BE2C (cell line): ENCODE measurements at places on chromosomes 3 and 15.
A peak's percentile ranks its signal among the peaks of the same experiment; 100 is the strongest.

DNA sequence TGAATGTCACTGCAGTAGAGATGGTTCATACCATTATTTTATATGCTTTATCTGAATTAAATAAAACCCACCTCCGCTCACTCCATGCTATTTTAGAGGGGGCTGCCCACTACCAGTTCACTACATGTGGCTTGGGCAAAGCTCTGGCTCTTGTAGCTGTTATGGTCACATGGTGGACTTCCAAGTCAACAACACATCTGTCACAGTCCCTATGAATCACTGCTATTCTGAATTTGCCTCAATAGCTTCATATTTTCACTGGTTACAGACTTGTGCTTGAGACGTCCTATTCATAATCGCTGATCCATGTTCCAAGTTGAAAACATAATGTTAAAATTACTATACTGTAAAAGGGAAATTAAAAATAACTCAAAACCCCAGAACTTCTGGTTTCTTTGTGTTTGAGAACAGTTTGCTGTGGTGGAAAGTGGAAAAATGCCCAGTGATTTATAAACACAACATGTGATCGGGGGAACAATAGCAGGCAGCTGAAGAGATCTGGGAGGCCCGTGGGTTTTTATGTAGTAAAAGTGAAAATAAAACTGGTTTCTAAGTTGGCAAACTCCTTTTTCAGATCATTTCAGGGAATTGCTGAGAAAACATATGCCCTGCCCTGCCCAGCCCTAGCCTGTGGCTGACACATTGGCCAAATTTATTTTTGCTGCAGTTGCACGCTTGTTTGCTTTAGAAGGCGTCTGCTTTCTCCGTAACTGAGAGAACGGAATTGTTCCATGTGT, 128.8 kb upstream of the PRR23C start:
- DNase-seq = no peak

DNA sequence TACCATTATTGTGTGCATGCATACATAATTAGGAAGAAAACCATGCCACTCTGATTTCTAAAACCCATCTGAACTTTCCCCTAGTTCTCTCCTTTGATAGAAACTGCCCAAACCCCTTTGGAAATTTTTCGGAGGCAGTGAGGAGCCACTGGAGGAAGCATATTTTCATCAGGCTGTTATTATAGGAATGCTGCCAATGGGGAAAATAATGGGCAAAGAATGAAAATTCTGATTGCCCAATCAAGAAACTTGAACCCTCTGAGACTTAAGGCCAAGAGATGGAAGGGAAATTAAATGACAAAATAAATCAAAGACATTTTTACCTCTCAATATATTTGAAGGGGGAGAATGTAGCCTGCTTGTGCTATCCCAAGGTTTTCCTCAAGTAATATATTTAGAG, 376.0 kb upstream of the PDZRN3 start:
- no peak for DNase-seq

GRCh38 chr3:48820612-48821324, 26.9 kb downstream of the PRKAR2A start:
- DNase-seq = no peak

DNA sequence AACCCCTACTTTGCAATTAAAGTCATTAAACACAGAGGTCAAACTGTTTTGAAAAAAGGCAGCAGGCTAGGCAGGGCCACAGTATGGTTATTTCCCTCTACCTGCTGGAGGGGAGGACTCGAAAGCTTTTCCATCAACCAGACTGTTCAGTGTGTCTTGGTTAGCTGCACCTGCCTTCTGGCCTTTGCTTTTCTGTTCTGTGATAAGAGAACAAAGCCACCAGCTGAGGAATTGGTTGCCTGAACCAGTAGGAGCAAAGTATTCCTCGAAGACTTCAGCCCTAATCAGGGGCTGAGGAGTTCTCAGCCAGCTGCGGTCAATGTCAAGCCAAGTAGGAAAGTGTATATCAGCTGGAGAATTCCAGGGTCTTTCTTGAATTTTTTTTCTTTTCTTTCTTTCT, 132.5 kb downstream of the SOX2 start:
- no peak for DNase-seq

DNA sequence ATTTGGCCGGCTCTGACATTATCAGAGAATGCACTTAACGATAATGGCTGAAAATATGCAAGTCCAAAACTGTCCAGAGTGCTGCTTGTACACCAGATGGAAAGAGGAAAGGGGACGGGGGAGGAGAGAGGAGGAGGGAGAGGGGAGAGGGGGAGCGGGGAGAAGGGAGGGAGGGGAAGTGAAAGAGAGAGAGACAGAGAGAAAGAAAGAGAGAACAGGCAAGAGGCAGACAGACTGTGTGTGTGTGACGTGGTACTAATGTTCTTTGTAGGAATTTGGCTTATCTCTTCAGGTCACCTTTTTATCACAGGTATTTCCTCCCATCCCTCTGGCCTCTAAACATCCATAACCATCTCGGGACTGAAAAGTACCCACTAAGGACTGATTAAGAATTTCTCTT, 75.1 kb upstream of the LMOD3 start:
- DNase-seq = no peak

DNA sequence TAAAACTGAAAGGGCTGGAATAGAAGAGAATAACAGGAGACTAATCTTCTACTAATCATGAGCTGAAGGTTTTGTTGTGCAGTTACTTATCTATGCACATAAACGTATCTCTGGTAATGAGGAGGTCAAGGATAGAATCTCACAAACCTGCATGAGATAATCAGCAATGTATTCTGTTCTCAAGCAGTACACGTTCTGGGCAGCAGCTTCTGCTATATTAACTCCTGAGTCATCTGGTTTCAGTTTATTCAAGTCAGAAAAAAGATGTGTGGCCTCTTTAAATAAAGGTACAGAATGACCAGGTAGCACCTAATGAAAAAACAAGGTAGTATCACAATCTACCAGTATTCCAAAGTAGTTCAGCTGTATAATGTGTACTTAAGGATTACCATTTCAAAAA, 34.9 kb downstream of the CDV3 start:
- no peak for DNase-seq

GRCh38 chr15:32733281-32733680, 15.5 kb downstream of the GREM1 start:
- DNase-seq = no peak

GRCh38 chr15:20341901-20342600, 199.5 kb downstream of the GOLGA6L6 start:
- peak; percentile 47 for DNase-seq

GRCh38 chr15:46556559-46557379, 921.9 kb downstream of the SQOR start:
- DNase-seq = no peak

GRCh38 chr3:109731639-109732473, 394.5 kb upstream of the DPPA4 start:
- DNase-seq = peak; percentile 44

GRCh38 chr15:72861354-72861910, 77.9 kb upstream of the ADPGK start:
- no peak for DNase-seq

DNA sequence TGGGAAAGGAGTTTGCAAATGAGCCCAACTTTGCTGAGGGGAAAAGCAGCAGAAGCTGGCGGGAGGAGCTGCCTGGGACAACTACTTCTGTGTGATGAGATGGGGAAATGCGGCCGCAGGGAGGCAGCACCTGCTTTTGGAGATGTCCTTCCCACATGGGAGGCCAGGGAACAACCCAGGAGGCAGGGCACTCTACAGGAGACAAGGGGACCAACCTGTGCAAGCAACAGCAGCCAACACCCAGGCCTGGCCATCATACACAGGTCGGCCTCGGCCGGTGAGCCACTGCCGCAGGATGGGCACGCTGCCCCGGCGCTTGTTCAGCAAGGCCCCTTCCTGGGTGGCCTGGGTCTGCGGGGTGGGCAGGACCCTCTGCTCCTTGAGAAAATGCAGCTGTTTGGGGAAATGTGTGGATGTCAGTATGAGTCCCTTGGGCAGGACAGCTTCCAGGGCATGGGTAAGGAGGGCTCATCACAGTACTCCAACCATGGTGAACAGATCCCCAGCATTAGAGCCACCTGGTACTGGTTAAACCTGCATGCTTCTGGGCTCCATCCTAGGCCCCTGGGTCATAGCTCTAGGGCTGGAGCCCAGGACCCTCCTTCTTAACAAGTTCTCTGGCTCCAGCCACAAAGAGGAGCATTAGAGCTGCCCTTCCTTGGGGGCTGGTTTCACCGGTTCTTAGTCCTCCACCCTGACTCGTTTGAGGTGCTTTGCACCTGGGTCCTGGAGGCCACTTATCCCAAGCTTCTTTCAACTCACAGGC, 11.6 kb downstream of the EPB42 start:
- no peak for DNase-seq

DNA sequence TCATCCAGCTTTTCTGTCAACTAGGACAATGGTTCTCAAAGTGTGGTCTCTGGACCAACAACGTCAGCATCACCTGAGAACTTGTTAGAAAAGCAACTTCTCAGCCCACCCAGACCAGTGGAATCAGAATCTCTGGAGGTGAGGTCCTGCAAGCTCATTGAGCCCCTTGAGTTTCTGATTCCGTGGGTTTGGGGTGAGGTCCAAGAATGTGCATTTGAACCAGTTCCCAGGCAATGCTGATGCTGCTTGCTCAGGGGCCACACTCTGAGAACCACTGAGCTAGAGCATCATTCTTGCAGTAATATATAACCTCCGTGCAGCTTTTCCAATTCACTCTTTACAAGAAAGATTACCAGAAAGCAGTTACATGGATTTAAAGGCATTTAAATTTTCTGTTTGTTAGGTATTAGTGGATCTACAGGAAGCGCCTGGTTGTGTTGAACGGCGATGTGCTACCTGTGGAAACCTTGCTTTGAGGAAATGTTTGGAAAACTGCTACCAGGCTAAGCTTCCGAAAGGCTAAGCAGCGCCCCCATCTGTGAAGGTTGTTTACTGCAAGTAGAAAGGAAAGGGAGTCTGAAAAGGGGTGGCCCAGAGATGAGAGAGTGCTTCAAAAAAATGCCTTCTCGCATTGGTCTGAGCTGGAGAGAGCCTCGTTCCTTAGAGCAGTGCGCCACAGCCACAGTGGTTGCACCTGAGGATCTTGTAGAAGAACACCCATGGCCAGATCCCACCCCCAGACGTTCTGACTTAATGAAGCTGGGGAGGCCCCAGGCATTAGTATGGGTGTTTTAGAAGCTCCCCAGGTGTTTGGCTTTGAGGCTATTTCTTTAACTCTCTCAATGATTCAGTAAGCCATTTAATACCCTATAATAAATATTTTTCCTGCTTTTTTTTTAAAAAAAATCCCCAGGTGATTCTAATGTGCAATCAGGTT, 50.0 kb downstream of the RLBP1 start:
- peak; percentile 63 for DNase-seq

DNA sequence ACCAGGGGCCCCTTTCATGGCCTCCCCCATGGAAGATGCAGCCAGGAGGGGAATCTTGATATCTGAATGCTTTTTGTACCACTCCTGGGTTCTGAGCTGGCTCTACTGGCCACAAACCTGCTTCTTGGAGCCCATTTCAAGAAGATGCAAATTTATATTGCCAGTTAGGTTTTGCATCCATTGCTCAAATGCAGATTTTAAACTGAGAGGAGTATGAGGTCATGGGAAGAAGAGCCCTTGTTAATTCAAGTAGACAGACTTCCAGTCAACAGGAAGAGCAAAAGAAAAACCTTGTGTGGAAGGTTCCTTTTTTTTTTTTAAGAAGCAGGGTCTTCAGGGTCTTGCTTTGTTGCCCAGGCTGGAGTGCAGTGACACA, 133.5 kb downstream of the PDZRN3 start:
- DNase-seq = no peak

GRCh38 chr15:56978898-56979662, 60.6 kb downstream of the TCF12 start:
- no peak for DNase-seq
